Dorsolateral prefrontal cortex (tissue), 122 donors: ENCODE measurements at places on chromosomes 12 and 14. TPM values are rescaled to one million over a fixed set of nuclear protein-coding genes. Genes with fewer than 3 reads are reported as not detected.

The IGFBP6 gene
- 21.9 TPM for total RNA-seq

The CACNA2D4 gene
- total RNA-seq, result 0.42 TPM

The MUCL1 gene
- not detected for total RNA-seq

The NOVA1 gene
- 133 TPM for total RNA-seq

The KLRD1 gene
- total RNA-seq, result 1.3 TPM
